Activated naive CD4-positive, alpha-beta T cell (primary cell): ENCODE measurements at places on chromosomes 5 and 9.

DNA sequence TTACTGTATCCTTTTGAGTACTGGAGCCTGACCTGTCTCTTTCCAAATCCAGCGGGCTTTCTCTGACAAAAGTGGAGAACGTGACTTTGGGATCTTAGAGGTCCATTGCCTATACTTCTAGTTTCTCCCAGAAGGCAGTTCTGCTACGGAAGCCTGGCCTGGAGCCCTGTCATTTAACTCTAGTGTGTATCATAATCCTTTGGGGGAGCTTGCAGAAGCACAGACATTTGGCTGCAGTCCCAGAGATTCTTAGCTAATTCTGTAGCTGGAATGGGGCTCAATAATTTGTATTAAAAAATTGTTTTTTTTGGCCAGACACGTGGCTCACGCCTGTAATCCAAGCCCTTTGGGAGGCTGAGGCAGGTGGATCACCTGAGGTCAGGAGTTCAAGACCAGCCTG is 3.0 kb downstream of the HARS2 start:
- DNase-seq = no peak

- DNase-seq = no peak
These were observed 222.6 kb downstream of the MEF2C start for GRCh38 chr5:88660264-88660946.

DNA sequence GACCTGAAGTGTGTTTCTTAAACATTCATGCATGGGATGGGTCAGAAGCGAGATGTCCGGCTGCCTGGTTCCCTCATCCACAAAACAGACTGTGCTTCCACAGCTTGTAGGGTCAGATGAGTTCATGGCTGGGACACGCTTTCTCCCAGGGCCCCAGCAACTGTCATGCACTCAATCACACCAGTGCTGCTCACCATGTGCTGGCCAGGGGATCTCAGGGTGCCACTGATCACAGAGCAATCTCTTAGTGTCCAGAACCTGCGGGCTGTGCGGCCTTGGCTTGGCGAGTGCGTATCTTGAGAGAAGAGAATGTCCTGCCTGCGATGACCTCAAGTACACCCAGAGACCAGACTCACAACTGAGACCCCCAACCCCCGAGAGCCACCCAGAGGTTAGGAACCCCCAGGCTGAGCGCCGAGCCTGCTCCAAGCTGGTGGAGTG is 26.0 kb upstream of the FCN2 start:
- no peak for DNase-seq

- no peak for DNase-seq
These were observed 666.4 kb upstream of the ZNF608 start for GRCh38 chr5:125412561-125413495.

GRCh38 chr9:121395558-121395957 is 25.5 kb upstream of the STOM start:
- DNase-seq = no peak

GRCh38 chr9:98760231-98760630 is 36.1 kb downstream of the ANKS6 start:
- DNase-seq = no peak

DNA sequence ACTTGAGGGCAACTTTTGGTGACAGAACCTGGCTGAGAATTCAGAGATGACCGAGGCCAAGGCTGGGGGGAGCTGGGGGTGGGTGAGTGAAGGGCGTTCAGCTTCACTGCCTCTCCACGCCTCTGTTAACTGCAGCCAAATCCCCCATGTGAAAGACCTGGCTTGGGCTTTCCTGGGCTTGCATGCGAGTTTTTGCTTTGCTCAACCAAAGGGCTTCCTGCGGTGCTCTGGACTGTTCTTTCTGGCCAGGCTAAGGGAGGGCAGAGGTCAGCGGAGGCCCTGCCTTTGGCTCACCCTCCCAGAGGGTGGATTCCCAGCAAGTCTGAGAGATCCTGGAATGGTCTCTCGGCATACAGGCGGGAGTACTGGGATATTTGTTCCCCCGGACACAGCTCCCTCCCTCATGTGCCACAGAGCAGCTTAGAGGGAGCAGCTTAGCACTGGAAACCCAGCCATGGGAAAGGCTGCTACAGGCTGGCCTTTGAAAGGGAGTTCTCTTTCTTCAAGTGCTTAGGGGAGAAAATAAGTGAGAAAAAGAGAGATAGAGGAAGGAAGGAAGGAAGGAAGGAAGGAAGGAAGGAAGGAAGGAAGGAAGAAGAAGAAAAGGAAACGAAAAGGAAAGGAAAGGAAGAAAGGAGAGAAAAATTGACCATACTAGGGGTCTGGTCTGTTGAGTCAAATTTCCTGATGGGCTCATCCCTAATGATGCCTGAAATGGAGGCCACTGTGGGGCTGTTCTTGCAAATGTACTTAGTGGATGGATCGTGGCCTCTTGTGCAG is 158.8 kb downstream of the FGF18 start:
- no peak for DNase-seq

- peak; percentile 15 for DNase-seq
These were observed 111.9 kb downstream of the NR6A1 start for GRCh38 chr9:124659099-124659659.

- no peak for DNase-seq
These were observed 75.8 kb downstream of the AK8 start for GRCh38 chr9:132802121-132802795.

DNA sequence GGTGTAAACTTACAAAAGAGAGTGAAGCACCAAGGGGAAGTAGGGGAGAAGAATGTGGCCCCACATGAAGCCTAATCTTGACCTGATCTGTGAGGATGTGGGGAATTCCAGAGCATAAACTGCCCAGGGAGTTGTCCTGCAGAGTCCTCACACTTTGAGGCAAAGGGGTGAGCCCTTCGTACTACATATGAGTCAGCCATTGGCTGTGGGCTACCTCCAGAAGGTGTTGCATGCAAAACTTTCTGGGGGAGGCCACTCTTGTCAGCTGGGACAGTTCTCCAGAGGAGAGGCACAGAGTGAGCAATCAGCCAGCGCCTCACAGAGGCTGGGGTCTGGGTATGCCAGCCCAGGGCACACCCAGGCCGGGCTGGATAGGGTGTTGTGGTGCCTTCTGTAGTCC is 98.1 kb upstream of the NMUR2 start:
- DNase-seq = no peak

- DNase-seq = no peak
These were observed 34.9 kb upstream of the FOXI1 start for GRCh38 chr5:170070556-170071412.

- no peak for DNase-seq
These were observed 285.6 kb downstream of the BRINP1 start for GRCh38 chr9:119083673-119084072.

DNA sequence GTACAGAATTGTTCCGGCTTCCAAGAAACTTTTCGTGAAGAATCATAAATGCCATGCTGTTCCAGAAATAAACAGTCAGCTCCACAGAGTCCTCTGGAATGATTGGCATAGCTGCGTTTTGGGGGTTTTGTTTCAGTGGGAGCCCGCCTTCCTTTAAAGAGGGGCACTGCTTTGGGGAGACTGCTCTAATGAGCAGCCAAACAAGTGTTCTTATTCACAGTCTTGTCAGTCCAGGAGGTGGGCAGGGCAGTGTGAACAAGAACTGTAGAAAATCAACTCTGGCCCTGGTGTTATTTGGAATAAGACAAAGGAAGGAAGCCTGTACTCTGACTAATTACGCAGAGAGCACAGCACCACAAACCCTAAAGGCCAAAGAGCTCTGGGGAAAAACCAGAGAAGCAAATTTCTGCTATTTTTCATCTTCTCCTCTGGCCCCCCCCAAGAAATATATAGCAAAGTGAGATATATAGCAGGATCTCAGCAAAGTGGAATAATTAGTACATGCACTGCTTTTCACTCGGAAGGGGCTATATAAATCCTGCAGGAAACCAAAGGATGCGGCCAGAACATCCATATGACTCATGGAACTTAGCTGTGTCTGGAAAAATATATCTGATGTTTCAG is 92.9 kb downstream of the GLDC start:
- no peak for DNase-seq

- DNase-seq = no peak
These were observed 170.3 kb downstream of the ERCC6L2 start for GRCh38 chr9:96045811-96046210.

DNA sequence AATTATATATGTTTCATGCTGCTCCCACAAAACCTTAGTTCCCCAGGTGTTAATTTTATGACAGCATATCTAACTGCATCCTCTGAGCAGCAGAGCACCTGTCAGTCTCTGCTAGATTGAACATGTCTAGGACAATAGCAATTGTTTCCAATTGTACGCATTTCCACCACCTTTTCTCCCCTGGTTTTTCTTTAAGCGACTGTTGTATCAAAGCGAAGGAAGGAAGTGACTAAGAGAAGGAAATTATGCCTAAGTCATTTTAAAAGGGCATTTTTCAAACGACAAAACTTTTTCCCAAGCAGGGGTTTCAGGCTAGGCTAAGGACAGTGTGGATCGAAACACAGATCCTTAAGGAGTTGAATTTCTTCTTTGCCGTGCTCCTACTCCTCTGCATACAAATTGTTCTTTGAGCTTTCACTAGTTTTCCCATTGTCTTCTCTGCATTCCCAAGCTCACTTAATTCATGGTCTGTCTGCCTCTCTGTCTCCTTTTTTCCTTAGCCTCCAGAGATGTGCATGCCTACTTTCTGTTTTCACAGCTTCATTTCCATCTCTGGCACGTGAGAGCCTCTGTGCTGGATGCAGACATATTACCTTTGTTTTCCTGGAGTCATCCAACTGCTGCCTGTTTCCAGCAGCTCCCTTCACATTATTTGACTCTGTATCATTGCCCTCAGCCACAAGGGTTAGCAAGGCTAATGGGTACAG is 39.4 kb upstream of the STARD4 start:
- DNase-seq = no peak

DNA sequence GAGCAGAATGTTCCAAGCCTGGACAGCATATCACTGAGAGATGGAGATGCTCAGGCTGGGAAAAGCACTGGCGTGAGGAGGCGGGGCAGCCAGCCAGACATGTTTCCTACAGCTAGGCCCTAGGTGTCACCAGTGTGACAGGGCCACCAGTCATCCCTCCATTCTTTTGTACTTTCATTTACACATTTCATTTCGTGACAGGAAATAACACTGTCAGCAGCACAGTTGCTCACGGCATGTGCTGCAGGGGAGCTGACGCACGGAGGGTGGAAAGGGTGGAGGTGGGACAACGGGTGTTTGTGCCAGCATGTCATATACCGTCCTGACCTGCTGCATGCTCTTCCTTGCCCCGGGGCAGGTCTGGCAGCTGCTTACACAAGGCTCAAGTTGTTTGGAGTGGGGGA is 14.8 kb upstream of the CEMIP2 start:
- DNase-seq = peak; percentile 39

DNA sequence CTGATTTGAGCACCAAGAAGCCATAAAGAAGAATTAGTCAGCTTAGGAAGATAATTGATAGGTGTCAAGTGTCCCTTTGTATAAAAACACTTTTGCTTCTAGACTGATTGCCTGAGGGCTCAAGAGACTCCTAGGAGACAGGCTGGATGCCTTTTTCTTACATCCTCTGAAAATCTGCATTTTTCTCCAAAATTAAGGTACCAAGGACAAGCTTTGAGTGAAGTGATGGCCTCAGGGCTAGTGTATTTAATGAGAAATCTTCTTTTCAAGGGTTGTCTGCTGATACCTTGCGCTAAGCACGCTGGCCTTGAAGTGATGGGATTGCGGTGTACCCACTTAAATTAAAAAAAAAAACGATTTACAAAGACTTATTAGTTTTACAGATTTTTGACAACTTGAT is 304.0 kb downstream of the TLR4 start:
- DNase-seq = no peak

GRCh38 chr5:164234321-164234720 is 728.9 kb downstream of the MAT2B start:
- DNase-seq = no peak

GRCh38 chr5:133041157-133041784 is 10.5 kb upstream of the HSPA4 start:
- DNase-seq = no peak

- DNase-seq = no peak
These were observed 17.4 kb downstream of the LMNB1 start for GRCh38 chr5:126794157-126794828.

DNA sequence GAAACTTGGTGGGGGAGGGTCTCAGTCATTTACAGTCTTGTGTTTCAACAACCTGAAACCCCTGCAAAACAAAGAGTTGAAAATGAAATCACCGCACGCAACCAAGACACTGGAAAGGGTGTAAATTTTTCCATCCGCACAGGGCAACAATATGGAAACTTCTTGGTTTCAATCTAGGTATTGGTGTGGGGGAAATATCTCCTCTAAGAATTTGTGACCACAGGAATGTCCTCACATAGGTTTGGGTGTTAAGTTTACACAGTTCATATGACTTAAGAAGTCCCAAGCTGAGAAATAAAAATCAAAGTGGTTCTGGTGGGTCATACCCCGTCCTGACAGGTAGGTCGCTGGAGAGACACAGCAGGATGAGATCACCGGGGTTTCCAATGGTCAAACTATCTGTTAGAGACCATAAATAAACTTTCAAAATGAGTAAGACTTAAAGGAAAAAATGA is 51.9 kb upstream of the PIP5K1B start:
- DNase-seq = no peak

GRCh38 chr9:37776328-37776727 is 8.5 kb downstream of the EXOSC3 start:
- no peak for DNase-seq

GRCh38 chr5:27821681-27822080 is 783.3 kb upstream of the CDH9 start:
- no peak for DNase-seq

DNA sequence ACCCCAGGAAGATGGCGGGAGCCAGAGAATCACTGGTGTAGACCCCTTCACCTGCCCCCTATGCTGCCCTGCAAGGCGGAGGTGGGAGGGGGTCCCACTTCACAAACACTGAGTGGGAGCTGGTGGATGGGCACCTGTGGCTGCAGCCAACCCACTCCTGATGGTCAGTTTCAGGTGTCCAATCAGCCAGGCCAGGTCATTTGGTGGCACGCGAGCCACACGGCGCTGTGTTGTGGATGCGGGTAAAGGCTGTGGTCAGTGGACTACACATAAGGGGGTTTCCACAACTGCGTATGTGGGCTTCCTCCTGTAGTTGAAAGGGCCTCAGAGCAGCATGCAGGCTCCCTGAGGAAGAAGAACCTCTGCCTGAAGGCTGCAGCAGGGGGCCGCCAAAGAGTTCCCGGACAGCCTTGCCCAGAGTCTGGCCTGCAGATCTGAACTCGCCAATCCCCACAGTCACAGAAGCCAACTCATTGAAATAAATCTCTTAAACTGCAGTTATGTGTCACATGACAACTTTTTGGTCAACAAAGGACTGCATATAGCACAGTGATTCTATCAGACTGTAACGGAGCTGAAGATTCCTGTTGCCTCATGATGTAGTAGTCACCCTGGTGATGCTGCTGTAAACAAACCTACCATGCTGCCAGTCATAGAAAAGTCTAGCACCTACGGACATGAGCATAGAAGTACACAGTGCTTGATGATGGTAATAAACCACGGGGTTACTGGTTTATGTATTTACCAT is 284.7 kb upstream of the IRX2 start:
- DNase-seq = no peak
